Daoy (cell line): ENCODE measurements at places on chromosomes 2 and 18. TPM values are rescaled to one million over a fixed set of nuclear protein-coding genes. Genes with fewer than 3 reads are reported as not detected.

Gene CFC1
- total RNA-seq: not detected in 2 replicates

Gene CIB4
- total RNA-seq: not detected in 2 replicates

Gene NR4A2
- 0.06 TPM in 1 of 2 replicates, not detected in the other for total RNA-seq

DNA sequence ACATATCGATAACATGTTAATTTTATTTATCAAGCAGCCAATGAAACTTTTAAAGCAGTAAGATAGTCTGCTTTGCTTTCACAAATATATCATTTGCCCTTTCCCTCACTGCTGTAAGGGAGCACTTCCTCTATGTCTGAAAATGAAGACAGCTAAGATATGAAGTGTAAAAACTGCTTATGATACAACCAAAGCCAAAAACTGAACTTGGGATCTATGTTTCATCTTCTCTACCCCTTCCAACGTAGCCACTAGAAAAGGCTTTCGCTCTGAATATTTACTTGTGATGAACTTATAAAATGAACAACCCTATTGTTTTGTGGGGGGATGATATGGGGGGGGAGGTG, 140.3 kb downstream of the TCF4 start:
- no peak for DNase-seq

DNA sequence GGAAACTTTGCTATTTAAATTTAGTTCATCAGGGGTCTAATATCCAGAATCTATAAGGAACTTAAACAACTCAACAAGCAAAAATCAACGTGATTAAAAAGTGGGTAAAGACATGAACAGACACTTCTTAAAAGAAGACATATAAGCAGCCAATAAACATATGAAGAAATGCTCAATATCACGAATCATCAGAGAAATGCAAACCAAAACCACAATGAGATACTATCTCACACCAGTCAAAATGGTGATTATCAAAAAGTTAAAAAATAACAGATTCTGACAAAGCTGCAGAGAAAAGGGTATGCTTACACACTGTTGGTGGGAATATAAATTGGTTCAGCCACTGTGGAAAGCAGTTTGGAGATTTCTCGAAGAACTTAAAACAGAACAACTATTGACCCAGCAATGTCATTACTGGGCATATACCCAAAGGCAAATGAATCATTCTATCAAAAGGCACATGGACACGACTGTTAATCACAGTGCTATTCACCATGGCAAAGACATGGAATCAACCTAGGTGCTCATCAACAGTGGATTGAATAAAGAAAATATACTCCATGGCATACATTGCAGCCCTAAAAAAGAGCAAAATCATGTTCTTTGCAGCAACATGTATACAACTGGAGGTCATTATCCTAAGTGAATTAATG, 189.9 kb downstream of the SLC4A10 start:
- no peak for DNase-seq
